Spleen (tissue), 13 donors: ENCODE measurements at places on chromosomes 16 and 17. TPM values are rescaled to one million over a fixed set of nuclear protein-coding genes. Genes with fewer than 3 reads are reported as not detected.
A peak's percentile ranks its signal among the peaks of the same experiment; 100 is the strongest.

WNT9B gene
- total RNA-seq = 0.70 TPM

- no peak for DNase-seq
- H3K4me1 ChIP-seq = no peaks in the 10 kb centered on the region
- no peaks in the 10 kb centered on the region for H3K27me3 ChIP-seq
These were observed 598.2 kb upstream of the CA10 start for GRCh38 chr17:52756746-52757145.

LRRC75A gene
- 23.7 TPM for total RNA-seq

DNA sequence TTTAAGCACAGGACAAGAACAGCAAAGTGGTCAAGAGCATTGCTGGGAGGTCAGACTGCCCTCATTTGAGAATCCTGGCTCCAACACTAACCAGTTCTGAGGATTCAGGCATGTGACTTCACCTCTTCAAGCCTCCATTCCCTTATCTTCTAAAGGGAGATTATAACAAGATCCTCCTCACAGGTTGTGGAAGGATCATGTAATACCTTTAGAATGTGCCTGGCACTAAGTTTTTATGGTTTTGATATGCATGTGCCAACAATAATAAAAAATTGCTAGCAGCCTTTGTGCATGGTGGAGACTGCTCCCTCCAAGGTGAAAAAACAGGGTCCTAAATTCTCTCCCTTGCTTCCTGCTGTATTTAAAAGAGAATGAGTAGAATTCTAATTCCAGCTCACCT, 36.0 kb upstream of the ADAMTS18 start:
- H3K27ac ChIP-seq = no peak overlapping the region
- H3K36me3 ChIP-seq = no peaks in the 10 kb centered on the region
- H3K27me3 ChIP-seq = no peaks in the 10 kb centered on the region
- no peak overlapping the region for H3K4me3 ChIP-seq
- no peak for DNase-seq

DNA sequence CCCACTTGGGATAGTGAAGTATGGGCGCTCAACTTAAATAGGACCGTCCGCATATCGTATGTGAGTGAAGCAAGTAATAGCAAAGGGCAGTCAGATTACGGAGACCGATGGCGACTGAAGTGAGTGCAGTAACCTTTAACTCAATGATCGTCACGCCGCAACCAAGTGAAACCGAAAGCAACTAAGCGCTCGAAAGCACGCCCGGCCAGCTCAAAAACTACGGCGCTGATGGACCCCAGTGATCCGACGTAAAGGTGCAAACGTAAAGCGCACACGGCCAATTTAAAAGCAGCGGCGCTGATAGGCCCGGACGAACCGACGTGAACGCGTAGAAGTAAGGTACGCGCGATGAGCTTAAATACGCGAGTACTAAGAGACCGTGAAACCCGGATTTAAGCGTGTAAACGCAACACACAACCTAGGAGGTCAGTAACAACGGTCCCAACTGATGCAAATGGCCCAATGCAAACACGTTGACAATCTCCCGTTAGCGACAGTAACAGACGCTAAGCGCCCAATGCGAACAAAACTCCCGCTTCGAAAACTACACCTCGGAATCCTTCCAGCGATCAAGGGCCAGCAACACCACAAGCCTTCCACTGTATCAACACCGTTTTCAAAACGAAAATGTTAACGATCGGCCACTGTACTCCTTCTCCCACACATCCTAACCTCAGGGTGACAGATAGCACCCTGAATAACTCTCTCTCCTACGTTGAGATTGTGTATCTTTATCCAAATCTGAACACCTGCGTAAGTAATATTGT, 37.9 kb upstream of the ARL4D start:
- no peak for DNase-seq
- peak overlapping the region; percentile 93 for H3K27ac ChIP-seq
- peak overlapping the region; percentile 47 for H3K4me3 ChIP-seq
- H3K27me3 ChIP-seq = no peaks in the 10 kb centered on the region
- H3K4me1 ChIP-seq = no peaks in the 10 kb centered on the region

TP53TG3D gene
- not detected for total RNA-seq

DNA sequence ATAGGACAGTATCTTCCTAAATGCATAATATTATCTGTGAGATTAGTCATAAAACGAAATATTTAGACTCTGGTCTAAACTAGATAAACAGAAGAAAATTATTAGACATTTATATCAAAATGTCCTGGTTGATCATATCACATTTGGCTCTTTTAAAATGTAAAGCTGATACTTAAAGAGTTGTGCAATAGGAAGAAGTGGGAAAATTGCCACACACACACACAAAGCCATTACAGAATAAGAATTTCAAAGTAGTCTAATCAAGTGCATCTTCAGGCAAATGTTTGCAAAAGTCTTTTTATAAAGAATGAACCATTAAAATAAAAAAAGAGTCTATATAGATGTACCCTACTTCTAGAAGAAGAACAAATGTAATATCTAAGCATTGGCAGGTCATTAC, 301.7 kb downstream of the KIF2B start:
- H3K4me1 ChIP-seq = no peaks in the 10 kb centered on the region
- H3K27me3 ChIP-seq = no peaks in the 10 kb centered on the region
- H3K27ac ChIP-seq = no peak overlapping the region
- H3K36me3 ChIP-seq = no peaks in the 10 kb centered on the region

KIF18B gene
- 2.3 TPM for total RNA-seq

GRCh38 chr17:50872710-50873424, 6.7 kb upstream of the TOB1 start:
- peaks cover 18% of the 10 kb centered on the region for H3K4me1 ChIP-seq
- H3K27me3 ChIP-seq = no peaks in the 10 kb centered on the region
- H3K36me3 ChIP-seq = no peaks in the 10 kb centered on the region
- DNase-seq = no peak
- no peak overlapping the region for H3K4me3 ChIP-seq
